ENCODE measurements at places on chromosomes 6 and 20. TPM values are rescaled to one million over a fixed set of nuclear protein-coding genes. Genes with fewer than 3 reads are reported as not detected.

Gene RIMS1
- total RNA-seq, result 128 TPM

Gene MEP1A
- total RNA-seq, result 0.06 TPM

Gene EPPIN
- 0.17 TPM for total RNA-seq

Gene ARID1B
- 49.8 TPM for total RNA-seq

Gene LYRM4
- total RNA-seq, result 18.3 TPM

Gene FOXF2
- 1.7 TPM for total RNA-seq

Gene RIMS4
- 24.5 TPM for total RNA-seq

Gene C4A
- 107 TPM for total RNA-seq

Gene GMPR
- total RNA-seq, result 16.7 TPM

Gene GDAP1L1
- 26.0 TPM for total RNA-seq

Gene SEL1L2
- total RNA-seq, result not detected

Gene PTCHD4
- total RNA-seq, result 4.2 TPM

Gene PARD6B
- total RNA-seq, result 5.0 TPM

Gene IMPG1
- 0.10 TPM for total RNA-seq

Gene HLA-DQB2
- total RNA-seq, result 0.44 TPM

Gene DEFB125
- total RNA-seq, result not detected

Gene LBP
- total RNA-seq, result not detected

Gene FHL5
- total RNA-seq, result 6.5 TPM

Gene FAM162B
- total RNA-seq, result 6.7 TPM

Gene DEF6
- total RNA-seq, result 4.9 TPM

Gene FAM217A
- not detected for total RNA-seq

Gene SLPI
- total RNA-seq, result 10.2 TPM

Gene FAM217B
- total RNA-seq, result 18.2 TPM

Gene ECT2L
- 0.89 TPM for total RNA-seq

Data from spinal cord (tissue), 10 donors.